WERI-Rb-1 (cell line): ENCODE measurements at places on chromosomes 7 and 10.

GRCh38 chr7:157077986-157078644 is 60.6 kb upstream of the UBE3C start:
- no peak for DNase-seq

- DNase-seq = no peak
Measured at GRCh38 chr10:44587488-44588318, 202.8 kb upstream of the CXCL12 start.

- no peak for DNase-seq
Measured at GRCh38 chr10:38174336-38174735, 80.2 kb downstream of the ZNF37A start.

DNA sequence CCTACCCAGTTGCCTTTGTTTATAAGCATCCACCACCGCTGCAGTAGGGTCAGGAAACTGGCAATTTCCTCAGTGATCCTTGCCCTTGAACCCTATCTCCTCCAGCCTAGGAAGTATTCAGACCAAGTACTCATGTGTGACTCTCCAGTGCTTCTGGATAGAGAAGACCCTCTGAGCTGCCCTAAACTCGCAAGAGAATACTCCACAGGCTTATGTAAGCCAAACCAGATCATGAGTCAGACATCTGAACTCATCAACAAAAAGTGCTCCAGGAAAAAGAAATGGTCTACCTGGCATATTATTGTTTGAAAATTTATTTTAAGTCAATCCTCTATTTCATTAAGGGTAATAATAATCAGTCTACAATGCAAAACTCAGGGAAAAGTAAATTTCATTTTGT is 101.3 kb downstream of the KAT6B start:
- DNase-seq = no peak

- DNase-seq = no peak
Measured at GRCh38 chr7:93889261-93889660, 1.3 kb downstream of the TFPI2 start.

DNA sequence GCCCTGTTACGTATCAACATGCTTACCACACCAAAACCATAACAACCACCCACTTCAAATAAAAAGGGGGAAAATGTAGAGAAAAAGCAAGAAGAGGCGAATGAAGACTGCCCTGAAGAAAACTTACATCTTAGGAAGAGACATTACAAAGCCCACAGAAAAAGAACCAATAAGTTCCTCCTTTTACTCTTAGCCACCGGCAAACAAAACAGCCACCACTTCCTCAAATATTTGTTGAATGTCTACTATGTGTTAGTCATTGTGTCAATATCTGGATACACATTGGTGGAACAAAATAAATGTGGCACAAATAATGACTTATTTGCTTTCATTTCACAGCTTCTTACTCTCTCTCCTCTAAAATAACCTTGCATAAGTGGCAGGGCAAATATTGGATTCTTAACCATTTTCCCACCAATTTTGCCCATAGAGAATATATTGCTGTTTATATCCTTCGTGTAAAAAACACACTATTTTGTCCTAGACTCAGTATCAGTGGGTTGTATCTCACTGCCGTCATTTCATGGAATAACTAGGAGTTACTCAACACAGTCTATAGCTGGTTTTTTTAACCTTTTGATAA is 106.8 kb downstream of the ANK3 start:
- DNase-seq = no peak

DNA sequence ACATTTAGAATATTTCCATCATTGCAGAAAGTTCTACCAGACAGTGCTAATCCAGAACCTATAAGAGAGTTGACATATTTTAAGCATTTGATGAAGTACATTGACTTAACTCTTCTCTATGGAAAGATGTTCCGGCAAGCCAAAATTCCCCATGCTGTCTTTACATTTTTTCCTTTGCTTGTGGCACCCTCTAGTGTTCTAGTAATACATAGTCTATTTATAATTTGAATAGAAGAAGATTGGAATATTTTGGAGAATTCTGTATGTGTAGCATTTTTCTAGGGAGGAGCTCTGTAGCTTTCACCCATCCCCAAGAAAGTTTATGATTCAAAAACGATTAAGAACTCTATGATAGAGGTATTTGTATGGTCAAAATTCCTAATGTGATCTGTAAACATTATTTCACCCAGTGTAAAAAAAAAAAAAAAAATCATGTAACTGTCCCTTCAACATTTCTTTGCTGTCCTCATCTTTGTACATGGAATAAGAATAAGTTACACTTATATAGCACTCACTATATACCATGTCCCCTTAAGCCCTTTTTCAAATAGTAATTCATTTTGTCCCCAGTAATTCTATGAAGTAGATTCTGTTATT is 33.2 kb downstream of the NRF1 start:
- DNase-seq = no peak

GRCh38 chr7:11274074-11274473 is 300.4 kb downstream of the PHF14 start:
- no peak for DNase-seq

DNA sequence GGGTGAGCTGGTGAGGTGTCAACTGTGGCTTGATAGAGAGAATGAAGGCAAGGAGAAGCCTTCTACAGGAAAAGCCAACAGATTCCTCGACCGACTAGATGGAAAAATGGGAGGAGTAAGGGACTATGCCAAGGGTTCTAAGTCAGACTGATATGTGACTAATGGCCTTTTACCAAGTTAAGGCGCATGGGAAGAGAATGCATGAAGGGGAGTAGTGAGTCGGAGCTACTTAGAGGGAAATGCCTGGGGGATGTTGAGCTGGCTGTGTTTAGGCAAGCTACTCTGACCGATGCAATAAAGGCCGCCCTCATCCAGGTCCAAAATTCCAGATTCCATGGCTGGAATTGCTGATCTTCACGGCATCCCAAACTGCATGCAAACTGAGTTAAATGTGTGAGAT is 48.2 kb downstream of the APBB1IP start:
- no peak for DNase-seq

DNA sequence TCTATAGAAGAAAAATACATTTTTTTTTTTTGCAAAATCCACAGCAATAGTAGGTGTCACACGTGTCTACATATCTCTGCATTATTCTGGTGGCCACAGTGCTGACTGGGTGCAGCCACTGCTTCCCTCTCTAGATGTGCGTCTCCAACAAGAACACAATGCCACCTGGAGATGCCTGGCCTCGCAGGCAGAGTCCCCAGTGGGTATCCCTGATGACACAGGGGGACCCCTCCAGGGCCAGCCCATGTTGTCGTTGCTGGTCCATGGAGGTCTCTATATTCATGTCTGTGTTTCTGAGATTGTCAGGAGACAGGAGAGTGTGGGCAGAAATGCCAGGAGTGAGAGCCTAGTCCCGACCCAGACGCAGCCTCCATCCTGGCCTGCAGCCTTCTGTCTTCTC is 345.9 kb upstream of the SHH start:
- DNase-seq = no peak

GRCh38 chr7:18401757-18402156 is 93.8 kb upstream of the HDAC9 start:
- no peak for DNase-seq

DNA sequence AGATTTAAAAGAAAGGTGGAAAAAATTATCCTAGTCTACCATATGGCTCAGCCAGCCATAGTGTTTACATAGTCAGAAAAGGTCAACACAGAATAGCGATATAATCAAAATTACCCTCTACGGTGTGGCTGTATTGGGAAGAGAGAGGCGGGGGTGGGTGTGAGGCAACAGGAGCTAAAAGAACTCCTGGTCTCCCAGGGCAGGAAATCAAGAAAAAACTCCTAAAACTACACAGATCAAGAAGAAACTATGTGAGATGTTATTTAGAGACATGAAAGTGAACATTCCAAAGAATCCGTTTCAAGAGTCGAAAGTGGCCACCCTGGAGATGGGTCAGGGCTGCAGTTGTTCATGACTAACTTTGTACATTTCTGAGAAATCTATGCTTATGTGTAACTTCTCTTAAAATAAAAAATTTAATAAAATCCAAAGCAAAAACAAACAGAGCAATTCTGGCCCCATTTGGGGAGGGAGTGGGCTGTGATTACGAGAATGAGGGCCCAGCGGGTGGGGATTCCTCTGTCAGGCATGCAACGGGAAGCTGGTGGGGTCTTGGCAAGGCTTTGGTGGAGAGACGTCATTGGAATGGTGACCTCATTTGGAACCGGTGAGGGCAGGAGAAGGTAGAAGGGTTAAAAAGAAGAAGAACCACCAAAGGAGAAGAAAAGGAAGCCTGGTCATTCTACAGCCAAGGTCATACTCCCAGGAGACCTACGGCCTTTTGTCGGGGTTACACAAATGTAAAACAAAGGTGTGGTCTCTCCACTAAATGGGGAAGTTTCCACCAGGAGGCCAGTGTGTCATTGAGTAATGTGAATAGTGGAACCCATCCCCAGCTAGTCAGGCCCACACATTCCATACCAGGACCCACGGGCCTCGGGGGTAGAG is 71.2 kb upstream of the DUSP5 start:
- no peak for DNase-seq

DNA sequence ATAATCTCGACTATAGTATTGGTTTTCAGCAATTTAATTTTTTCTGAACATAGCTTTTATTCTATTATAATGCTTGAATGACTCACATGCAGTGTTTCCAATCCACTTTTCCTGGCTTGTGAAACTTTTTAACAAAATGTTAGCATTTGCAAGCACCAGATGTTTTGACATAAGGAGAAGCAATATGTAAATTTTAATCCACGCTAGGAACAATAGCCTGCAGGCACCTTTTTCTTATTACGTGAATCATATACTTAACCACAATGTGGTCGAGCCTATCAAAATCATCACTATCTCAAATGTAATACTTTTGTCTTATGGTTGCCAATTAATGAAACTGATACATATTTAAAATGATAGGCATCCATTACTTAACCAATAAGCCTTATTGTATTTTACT is 97.1 kb downstream of the TFEC start:
- DNase-seq = no peak

DNA sequence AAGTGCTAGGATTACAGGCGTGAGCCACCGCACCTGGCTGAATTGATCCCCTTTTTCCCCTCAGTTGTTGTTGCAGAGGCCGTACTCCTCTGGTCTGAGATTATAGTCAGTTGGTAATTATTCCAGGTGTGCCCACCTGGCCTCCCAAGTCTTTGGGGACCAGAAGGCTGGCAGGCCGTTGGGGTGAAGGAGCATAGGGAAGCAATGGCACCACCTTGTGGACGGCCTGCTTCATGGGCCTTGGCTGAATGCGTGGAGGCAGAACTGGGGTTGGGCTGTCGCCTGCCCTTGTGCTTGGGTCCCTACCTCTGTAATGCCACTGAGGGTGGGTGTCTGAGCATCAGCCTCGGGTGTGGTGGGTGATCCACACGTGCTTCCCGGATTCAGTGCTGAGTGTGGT is 125.7 kb downstream of the RGS10 start:
- DNase-seq = peak; percentile 72

DNA sequence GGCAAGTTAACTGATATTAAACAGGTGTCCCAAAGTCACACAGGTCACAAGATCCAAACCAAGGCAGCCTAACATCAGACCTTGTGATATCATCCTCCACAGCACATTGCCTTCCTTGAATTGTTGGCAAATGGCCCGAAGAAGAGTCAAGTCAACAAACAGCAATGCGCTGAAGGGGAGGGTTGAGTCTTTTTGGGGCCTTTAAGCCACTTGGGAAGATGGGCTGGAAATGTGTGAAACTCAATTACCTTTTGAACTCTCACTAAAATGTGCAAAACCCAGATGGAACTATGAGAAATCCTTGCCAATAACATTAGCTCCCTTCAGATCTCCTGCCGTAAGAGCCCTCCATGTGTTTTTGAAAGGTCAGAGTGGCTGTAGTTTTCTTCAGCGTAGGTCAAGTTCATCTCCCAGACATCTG is 47.9 kb upstream of the STK17A start:
- no peak for DNase-seq

- no peak for DNase-seq
Measured at GRCh38 chr10:28180654-28181053, 122.2 kb downstream of the MPP7 start.

- no peak for DNase-seq
Measured at GRCh38 chr7:85068799-85069198, 118.1 kb downstream of the SEMA3D start.

GRCh38 chr7:38831259-38831996 is 77.6 kb downstream of the VPS41 start:
- no peak for DNase-seq

GRCh38 chr10:3136336-3136735 is 36.2 kb downstream of the PITRM1 start:
- DNase-seq = no peak

GRCh38 chr7:139725077-139725476 is 52.7 kb downstream of the HIPK2 start:
- no peak for DNase-seq

- no peak for DNase-seq
Measured at GRCh38 chr7:18467011-18467410, 28.5 kb upstream of the HDAC9 start.

DNA sequence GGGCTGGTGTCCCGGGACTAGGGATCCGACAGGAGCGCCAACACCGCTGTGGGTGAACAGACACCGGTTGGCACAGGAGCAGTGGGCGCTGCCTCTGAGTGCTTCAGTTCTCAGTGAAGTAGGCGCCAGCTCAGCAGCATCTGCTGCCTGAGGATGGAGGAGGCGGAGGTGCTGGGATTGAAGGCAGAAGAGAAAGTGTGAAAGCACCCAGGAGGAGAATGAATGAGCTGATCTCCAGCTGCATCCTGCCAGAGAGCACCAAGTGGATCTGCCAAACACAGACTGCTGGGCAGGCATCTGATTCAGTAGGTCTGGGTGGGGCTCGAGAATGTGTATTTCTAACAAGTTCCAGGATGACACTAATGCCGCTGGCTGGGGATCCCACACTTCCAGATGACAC is 74.5 kb downstream of the LANCL2 start:
- no peak for DNase-seq

GRCh38 chr7:90320418-90320800 is 695 bp downstream of the FAM237B start:
- DNase-seq = no peak

DNA sequence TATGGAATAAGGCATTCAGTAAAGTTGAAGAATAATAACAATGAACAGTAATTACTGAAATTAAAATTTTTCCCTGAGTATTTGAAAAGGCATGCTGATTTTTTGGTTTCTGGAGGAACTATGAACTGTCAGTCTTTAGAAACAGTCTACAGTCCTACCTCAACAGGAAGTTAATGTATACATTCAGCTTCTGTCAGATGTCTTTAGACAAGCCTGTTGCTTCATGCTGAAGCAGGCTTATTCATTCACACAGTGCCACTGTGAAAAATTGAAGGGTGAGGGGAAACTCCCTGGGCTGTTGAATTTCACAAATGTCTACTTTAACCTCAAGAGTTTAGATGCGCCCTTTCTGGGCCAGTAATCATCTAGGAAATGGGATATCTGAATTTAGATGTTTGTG is 3.5 kb downstream of the NRF1 start:
- DNase-seq = no peak

GRCh38 chr10:91759581-91759986 is 38.6 kb upstream of the TNKS2 start:
- no peak for DNase-seq

DNA sequence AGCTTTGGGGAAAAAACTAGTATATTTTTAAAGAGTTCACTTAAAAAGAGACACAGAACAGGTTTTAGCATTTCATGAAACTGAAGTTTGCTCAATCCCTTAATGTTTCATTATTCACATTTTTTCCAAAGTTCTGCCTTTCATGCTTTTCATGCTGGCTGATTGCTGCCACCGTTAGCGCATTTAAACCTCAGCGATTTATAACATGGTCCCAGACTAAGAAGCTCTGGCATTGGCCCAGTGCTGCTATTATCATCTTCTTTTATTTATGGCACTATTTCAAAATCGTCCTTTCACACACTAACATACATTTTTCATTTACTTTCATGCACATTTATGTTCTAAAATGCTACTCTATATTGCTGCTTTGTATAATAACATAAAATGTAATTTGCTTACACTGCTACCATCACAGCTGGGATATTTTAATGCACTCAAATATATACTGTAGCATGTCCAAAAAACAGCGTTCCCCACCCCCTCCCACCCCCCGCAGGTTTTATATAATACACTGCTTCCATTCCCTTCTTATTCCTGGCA is 141.9 kb downstream of the MPP7 start:
- DNase-seq = no peak
